ENCODE measurements at places on chromosomes 1 and 21.
A peak's percentile ranks its signal among the peaks of the same experiment; 100 is the strongest.

DNA sequence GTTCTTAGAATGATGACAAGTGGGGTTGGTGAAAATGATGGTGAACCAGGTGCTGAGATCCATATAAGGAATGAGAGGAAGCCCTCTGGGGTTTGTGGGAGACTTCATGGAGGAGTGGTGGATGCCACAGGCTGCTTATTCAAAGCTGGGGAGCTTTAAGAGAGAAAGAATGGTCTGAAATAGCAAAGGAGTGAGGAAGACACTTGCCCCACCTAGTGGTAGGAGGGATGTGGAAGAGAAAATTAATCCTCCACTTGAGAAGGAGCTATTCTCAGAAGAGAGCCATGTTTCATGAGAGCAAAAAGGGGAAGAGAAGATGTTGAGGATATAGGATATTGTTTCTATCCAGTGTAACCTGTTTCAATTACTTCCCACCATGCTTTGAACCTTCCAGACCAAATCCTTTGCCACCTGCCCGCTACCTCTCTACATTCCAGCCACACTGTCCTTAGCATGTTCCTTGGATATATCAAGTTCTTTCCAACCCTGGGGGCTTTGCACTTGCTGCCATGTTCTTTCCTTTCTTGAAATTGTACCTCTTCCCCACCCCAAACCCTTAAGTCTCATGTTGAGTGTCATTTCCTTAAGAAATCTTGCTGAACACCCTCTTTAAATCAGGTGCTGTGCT, 19.6 kb upstream of the ZNF648 start:
- peak; percentile 5 for DNase-seq

DNA sequence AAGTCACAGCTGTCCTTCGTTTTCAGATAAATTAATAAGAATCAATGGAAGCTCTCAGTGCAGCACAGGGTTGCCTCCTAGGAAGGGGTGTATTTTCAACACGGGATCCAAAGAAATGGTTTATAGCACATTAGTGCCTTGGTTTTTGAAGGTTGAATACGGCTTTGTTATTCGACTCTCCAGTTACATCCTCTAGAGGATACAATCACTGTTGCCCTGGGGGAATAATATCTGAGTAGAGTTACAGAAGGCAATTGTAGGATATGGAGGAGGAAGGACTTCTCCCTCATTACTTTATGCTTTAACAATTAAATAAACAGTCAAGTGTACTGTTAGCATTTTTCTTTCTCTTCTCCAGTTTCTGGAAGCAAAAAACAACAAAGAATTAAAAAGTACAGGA, 14.3 kb upstream of the ZNF326 start:
- no peak for DNase-seq

- peak; percentile 28 for DNase-seq
Measured at GRCh38 chr1:70528590-70529333, 117.7 kb downstream of the CTH start.

- DNase-seq: no peak
Measured at GRCh38 chr1:184504955-184505338, 118.1 kb downstream of the C1orf21 start.

DNA sequence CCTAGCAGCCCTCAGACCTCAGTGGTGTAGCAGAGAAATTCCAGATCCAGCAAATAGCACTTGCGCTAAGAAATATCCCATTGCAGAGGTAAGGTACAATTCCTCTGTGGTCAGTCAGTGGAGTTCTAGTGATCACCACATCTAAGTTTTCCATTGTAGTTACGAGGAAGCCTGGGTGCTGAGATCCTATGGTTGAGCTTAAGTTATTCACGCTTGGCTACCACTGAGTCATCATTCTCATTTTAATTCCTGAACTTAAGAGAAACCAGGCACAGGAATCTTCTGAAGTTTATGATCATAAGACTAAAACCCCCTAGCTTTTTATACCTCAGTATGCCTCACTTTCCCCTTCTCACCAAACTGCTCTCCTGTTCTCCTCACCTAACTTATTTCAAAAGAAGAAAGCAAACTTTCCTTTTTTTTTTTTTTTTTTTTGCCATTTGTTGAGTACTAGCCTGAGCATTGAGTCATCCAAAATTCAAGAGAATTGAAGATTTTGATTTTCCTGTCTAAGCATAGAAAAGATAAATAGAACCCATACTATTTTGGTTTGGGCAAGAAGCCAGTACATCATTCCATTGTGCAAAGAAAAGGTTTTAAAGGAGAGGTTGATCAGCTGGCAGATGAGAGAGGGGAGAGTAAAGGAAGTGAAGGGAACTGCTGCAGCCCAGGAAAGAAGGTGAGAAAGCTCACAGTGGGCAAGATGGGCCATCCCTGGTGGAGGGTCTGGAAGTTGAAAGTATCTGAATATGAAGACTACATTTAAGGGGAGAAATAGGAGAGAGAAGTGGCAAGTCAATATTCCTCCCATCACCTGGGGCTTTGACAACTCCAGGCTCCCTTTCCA, 39.9 kb downstream of the SERBP1 start:
- peak; percentile 84 for DNase-seq

DNA sequence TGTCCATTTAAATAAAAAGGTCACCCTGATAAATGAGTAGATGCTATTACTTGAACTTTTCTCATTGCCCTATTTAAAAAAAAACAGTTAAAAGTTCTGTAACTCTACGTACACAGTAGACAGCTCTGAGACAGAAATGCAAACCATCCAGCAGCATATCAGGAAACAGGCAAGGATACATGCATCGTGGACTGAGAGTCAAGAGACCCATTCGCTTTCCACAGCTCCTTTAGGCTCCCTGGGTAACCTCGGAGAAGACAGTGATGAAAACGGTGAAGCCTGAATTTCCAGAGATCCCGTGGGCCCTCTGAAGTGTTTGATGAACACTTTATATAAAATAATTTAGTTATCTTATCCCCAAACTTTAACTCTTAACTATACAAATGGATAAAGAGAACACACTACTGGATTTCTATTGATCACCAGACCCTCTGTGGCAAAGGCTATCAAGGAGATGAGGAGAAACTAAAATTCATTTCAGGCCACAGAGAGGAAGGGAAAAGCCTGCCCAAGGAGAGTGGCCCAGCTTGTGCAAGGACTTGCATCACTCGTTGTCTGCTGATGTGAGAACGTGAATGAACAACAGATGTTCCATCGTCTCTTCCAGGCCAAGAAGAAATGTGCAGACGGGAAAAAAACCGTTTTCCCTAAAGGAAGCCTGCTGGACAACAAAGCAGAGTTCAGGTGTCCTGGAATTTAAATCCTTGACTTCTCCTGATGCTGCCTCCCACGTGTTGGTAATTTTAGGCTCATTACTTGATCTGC, 131.0 kb downstream of the TGFBR3 start:
- peak; percentile 88 for DNase-seq

- DNase-seq: no peak
Measured at GRCh38 chr1:248703674-248704073, 1.1 kb upstream of the OR14I1 start.

GRCh38 chr1:53733447-53733931, 5.5 kb downstream of the GLIS1 start:
- DNase-seq: peak; percentile 63

GRCh38 chr1:213934649-213935048, 53.1 kb upstream of the PROX1 start:
- DNase-seq: no peak

DNA sequence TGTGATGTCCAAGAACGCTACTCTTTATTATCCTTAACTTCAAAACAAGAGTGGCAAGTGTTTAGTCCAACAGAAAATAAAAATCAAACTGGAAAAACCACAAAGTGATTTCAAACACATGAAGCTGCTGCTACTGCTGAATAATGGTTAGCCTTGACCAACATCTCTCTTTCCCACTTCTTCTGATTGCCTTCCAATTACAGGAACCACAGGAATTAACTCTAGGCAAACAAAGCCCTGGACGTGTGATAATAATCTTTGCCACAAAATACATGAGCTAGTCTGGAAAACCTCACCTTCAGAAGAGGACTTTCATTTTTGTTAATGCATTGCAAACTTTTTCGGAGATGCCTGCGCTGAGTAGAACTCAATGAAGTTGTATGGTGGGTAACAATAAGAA, 48.6 kb upstream of the COL11A1 start:
- DNase-seq: peak; percentile 57

- peak; percentile 88 for DNase-seq
Measured at GRCh38 chr1:225746361-225747179, 31.1 kb upstream of the SRP9 start.

DNA sequence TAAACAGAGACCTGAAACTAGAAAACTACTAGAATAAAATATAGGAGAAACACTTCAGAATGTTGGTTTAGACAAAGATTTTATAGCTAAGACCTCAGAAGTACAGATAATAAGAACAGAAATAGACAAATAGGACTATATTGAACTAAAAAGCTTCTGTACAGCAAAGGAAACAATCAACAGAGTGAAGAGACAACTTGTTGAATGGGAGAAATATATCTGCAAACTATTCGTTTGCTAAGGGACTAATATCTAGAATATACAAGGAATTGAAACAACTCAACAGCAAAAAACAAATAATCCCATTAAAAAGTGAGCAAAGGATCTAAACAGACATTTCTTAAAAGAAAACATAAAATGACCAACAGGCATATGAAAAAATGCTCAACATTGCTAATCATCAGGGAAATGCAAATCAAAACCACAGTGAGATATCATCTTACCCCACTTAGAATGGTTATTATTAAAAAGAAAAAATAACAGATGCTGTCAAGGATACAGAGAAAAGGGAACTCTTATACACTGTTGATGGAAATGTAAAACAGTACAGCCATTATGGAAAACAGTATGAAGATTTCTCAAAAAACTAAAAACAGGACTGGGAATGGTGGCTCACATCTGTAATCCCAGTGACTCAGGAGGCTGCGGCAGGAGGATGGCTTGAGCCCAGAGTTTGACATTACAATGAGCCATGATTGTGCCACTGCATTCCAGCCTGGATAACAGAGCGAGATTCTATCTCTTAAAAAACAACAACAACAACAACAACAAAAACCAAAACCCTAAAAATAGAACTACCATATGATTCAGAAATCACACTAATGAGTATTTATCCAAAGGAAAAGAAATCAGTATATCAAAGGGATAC, 37.3 kb upstream of the ZSWIM5 start:
- no peak for DNase-seq

DNA sequence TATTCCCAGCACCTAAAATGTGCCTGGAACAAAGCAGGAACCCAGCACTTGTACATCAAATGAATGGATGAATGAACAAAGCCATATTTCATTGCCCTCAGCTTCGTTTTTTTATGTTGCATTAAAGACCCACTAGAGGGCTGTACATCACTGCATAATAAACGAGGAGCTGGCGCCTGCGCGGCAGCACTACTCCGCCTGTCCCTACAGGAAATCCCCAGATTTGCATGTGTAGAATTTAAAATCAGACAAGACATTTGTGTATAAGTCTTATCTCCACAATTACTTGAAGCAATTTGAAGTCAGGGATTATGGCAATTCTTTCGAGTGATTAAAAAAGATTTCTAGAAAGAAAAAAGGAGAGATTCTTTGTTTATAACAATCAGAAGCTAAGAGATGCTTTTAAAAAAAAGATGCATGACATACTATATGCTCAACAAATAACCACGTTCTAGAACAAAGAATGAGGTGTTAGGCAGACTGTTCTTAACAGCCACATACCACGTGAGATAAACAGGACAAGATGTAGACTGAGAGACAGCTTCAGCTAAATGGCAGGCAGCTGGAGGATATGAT, 5.4 kb upstream of the NEK2 start:
- peak; percentile 85 for DNase-seq

- no peak for DNase-seq
Measured at GRCh38 chr1:30714025-30714424, 9.4 kb downstream of the MATN1 start.

GRCh38 chr1:248697907-248698306, 4.7 kb downstream of the OR14I1 start:
- no peak for DNase-seq

DNA sequence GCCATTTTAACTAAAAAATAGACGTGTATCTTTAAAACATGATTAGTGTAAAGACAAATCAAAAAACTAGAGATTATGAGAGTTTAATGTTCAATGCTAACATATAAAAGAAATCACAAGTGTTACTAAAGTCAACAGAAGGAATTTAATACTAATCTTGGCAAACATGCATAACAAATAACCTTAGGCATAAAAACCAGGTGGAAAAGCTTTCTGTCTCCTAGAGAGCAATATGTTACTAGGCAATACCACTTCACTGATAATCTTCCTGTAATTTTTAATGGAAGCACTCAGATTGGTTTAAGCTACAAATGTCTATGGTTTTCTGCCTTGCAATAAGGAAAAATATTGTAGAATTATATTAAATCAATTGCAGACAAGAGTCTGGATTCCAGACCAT, 121.9 kb downstream of the NME7 start:
- DNase-seq: no peak

DNA sequence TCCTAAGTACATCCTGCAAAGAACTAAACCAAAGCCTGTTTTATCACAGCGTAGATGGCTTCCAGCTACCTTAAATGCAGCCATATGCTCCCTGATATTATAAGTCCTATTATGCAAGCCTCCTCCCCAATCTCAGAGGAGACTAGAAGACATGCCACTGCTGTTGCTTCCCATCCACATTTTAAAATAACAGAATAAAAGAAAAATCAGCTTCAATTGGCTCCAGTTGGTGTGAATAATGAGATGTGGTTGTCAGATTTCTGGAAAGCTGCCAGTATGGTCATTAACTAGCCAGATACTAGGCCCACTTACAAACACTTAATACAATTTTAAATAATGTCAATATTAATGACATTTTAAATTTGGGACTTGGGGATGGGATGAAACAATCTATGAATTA, 25.7 kb downstream of the WARS2 start:
- no peak for DNase-seq

GRCh38 chr1:234962340-234962989, 166.2 kb downstream of the TOMM20 start:
- peak; percentile 100 for DNase-seq

GRCh38 chr1:66831529-66832239, 30.6 kb upstream of the INSL5 start:
- DNase-seq: peak; percentile 22

GRCh38 chr21:28910280-28910887, 82.3 kb downstream of the LTN1 start:
- no peak for DNase-seq

DNA sequence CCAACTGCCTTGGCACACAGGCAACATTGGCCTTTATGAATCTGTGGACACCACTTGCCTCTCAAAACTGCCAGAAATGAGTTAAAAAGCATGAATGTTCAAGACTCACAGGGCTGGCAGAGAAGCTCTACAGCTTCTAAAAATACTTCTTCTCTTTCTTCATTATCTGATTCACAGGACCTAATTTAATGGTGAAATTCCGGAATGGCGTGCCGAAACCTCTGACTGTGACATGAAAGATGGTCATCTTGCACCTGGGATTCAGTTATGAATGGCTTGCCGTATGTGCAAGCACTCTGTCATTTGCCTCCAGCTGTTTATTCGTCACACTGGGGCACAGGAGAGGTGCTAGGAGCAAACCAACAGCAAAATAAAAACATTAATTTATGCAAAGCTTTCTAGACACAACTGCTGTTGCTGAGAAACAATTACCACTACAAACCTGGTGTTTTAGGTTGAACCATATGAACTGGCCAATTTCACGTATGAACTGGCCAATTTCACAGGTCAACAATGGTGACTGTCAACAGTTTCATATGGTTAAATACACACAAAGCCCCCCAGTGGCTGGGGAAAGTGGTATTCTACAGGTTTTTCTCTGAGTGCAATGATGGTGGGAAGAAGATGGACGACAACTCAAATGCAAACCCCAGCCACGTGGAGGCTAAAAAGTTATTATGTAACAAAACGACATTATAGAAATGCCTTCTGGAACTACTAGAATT, 648.3 kb downstream of the KIF26B start:
- no peak for DNase-seq

GRCh38 chr21:41363370-41364270, 1.8 kb downstream of the MX2 start:
- DNase-seq: no peak

- no peak for DNase-seq
Measured at GRCh38 chr1:234963904-234964702, 164.5 kb downstream of the TOMM20 start.
